GM04503 (cell line): ENCODE measurements at places on chromosomes 7 and 10.

DNA sequence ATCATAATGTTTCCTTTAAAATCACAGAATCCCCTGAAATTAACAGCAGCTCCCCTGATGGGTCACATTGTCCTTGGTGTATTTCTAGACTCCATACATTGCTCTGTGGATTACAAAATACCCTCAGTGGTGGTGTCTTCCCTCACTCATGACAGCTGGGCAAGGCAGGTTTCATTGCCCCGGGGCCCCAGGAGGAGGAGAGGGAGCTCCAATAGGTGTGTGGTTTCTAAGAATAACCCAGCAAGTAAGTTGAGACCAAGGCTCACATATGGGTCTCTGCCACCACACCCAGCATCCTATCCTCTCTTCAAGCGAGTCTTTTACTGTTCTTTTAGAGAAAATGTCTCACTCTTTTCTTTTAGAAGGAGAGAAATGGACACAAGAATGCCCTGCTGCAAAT, 63.6 kb downstream of the PKD1L1 start:
- DNase-seq, result no peak

DNA sequence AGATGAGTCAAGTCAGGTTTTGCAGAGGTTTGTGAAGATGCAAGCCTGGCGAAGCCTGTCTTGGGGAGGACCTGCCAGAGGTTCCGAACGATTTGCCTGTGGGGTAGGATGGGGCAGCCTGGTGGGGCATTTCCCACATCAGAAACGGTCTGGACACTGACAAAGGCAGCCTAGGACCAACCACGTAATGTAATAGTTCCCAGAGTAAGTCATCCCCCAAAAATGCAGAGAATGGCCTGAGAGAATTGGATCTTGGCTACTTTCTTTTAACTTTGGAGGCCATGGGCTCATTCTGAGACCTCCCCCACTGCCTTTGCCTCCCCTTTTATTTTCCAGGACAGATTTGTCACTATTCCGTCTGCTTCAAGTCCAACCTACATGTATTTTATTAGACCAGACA, 168.9 kb upstream of the SH2B2 start:
- peak; percentile 76 for DNase-seq

- DNase-seq, result no peak
Measured at GRCh38 chr7:40899636-40900507, 765.1 kb downstream of the SUGCT start.

DNA sequence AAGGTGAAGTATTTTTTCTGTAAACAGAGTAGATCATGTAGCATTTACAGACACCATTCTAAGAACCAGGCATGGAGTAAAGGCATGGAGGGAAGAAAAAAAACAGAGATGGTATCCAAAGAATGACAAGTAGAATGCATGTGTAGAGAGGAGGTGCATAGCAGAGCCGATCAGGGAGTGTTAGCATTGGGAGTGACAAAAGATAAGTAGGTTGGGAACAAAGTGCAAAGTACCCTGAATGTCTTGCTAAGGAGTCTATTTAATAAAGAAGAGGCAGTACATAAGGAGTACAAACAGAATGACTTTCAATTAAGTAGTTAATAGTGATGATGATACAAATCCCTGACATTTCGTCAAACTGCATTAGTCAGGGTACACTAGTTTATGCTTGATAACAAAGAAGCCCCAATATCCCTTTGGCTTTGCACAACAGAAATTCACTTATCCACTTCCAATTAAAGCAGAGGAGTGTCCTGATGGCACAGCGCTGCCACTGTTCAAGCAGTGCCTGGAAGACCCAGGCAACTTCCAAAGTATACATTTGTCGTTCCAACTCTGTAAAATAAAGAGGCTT, 371.5 kb downstream of the TNS3 start:
- DNase-seq, result no peak

GRCh38 chr7:88314061-88314491, 7.4 kb upstream of the STEAP4 start:
- no peak for DNase-seq

GRCh38 chr10:95201736-95202135, 7.7 kb downstream of the ACSM6 start:
- DNase-seq, result no peak
